ENCODE measurements at places on chromosomes 2 and 18.
A peak's percentile ranks its signal among the peaks of the same experiment; 100 is the strongest.

- peak; percentile 48 for DNase-seq
Observed at GRCh38 chr2:142974288-142975024, 97.0 kb downstream of the KYNU start.

DNA sequence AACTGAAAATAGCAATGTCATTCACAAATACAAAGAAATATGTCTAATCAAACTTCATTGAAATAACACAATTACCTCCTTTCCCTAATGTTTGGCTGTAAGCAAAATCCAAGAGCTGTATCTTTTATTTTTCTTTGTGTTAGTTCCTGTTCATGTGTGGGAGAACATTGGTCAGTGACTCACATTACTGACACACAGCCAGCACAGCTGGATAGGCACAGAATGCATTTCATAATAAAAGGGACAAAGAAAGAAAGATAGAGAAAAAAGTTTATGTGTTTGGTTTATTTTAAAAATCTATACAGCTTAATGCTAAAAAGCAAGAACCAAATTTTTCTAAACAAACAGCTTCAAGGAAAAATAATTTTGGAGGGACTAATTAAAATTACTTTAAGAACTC, 185.6 kb upstream of the COL3A1 start:
- DNase-seq = peak; percentile 93

DNA sequence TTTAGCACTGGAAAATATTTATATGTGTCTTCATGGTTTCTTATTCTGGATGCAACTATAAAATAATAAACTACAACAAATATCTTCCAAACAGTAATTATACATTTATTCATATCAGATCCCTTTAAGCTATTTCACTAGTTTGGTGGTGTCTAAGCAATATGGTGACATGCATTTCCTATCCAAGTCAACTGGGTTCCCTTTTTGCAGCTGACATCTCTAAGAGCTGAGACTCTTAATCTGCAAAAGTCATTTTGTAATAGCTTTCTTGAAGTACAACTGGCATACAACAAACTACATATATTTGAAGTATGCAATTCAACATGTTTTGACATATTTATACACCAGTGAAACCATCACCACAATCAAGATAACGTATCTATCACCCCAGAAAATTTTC, 59.9 kb upstream of the SLC1A4 start:
- no peak for DNase-seq

- peak; percentile 54 for DNase-seq
Observed at GRCh38 chr2:119429225-119429981, 2.3 kb upstream of the TMEM37 start.

- DNase-seq = peak; percentile 52
Observed at GRCh38 chr2:183579686-183580085, 455.4 kb downstream of the NUP35 start.

All from amniotic epithelial cell (primary cell).